ENCODE measurements at places on chromosomes 5 and 9.

DNA sequence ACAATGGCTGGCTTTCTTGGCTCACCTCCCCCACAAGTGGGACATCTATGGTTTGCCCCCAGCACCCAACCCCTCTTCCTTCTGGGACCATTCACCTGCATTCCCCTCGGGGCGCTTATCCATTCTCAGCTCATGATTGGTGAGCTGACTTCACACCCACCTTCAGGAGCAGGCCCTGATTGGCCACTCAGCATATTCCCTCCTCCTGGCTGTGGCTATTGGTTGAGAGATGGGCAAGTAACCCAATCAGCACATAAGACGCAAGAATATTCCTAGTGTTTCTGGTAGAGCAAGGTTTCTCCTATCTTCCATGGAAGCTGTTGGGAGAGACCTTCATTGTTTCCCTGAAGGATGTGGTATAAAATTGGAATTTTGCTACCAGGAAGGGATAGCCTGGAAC is 22.7 kb upstream of the UNC5A start:
- no peak for DNase-seq

- DNase-seq, result no peak
These were observed 31.8 kb downstream of the FAXDC2 start for GRCh38 chr5:154818471-154819116.

DNA sequence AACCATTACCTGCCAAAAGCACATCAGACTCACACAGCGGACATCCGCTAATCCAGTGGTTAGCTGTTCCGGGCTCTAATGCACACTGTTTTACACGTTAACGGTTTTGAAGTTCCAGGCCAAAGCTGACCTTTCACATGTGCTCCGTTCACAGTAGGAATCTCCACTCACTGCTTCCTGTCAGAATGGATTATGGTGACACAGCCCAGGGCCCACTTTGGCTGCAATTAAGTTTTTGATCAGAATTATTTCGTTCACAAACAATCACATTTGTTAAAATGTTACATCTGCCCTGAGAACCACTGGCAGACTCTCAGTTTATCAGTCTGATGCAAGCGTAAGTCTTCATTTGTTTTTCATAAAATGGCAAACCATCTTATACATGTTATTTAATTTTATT is 30.2 kb upstream of the CATSPER3 start:
- DNase-seq, result no peak

DNA sequence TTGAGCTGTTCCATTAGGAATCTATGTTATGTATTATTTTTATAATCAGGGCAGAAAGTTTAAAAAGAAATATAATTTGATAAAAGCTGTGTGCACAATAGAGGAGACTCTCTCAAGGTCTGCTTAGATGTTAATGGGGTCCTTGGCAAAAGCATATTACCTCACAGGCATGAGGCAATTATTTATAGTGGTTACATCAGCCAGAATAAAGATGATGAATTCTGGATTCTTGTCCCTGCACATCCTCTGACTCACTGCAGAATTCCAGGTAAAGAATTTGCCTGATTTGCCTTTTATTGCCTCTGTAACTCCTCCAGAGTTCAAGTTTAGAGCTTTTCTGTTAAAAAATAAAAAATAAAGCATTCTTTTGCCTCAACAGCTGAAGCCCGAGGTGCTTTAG is 253.6 kb downstream of the MAST4 start:
- no peak for DNase-seq

- no peak for DNase-seq
These were observed 13.3 kb downstream of the ZNF474 start for GRCh38 chr5:122142480-122143164.

DNA sequence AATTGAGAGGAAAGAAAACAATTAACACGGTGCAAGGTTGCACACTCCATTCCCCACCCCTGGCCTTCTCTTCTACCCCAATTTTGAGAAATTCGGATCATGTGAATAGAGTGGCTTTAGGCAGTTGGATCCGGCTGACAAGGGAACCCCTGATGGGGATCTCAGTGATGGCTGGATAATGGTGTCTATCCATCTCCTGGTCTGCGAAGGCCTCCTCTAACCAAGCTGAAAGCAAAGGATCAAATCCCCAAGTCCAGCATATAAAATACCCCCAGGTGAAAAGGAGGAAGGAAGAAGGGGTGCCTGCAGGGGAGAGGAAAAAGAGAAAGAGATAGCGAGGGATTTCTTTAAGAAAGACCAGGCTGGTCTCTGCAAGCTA is 16.0 kb downstream of the NR2F1 start:
- no peak for DNase-seq

DNA sequence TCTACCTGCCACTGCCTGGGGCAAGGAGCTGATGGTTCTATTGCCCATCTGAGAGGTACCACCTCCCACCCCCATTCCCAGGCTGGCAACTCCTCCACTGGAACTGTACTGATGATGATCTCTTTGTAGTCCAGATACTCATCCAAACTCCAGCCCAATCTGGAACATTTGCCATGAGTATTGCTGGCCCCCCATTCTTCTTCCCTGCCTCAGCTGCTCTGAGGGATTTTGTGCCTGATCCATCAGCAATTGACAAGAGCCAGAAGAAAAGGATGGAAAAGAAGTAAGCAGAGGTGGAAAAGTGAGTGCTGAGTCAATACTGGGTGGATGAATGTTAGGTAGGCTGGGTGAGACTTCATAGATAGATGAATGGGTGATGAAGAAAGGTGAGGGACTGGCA is 101.2 kb downstream of the NMUR2 start:
- no peak for DNase-seq

DNA sequence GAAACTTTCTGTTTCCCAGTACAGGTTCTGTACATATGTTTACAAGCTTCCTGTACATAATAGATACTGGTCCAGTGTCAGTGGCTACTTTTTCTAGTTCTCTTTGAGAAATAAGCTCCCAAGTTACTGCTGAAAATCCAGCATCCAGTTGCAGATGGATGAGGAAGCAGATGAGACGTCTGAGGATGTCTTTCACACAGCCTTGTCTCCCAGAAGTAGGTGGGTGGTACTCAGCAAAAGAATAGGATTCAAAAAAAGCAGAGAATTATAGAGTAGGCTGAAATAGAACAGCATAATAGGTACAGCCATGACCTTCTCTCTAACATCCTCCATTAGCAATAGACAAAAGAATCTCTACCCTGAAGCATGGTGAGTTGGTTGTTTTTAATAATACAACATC is 77.7 kb downstream of the BRINP1 start:
- no peak for DNase-seq

- no peak for DNase-seq
These were observed 88.4 kb upstream of the SH3PXD2B start for GRCh38 chr5:172542651-172543131.

- DNase-seq, result no peak
These were observed 286.7 kb upstream of the IRX4 start for GRCh38 chr5:2169430-2169808.

GRCh38 chr5:132458651-132459030 is 31.9 kb downstream of the IRF1 start:
- no peak for DNase-seq

GRCh38 chr5:139082813-139083498 is 115.2 kb downstream of the SIL1 start:
- DNase-seq, result no peak

- DNase-seq, result no peak
These were observed 27.5 kb downstream of the ADAM19 start for GRCh38 chr5:157547941-157548512.

DNA sequence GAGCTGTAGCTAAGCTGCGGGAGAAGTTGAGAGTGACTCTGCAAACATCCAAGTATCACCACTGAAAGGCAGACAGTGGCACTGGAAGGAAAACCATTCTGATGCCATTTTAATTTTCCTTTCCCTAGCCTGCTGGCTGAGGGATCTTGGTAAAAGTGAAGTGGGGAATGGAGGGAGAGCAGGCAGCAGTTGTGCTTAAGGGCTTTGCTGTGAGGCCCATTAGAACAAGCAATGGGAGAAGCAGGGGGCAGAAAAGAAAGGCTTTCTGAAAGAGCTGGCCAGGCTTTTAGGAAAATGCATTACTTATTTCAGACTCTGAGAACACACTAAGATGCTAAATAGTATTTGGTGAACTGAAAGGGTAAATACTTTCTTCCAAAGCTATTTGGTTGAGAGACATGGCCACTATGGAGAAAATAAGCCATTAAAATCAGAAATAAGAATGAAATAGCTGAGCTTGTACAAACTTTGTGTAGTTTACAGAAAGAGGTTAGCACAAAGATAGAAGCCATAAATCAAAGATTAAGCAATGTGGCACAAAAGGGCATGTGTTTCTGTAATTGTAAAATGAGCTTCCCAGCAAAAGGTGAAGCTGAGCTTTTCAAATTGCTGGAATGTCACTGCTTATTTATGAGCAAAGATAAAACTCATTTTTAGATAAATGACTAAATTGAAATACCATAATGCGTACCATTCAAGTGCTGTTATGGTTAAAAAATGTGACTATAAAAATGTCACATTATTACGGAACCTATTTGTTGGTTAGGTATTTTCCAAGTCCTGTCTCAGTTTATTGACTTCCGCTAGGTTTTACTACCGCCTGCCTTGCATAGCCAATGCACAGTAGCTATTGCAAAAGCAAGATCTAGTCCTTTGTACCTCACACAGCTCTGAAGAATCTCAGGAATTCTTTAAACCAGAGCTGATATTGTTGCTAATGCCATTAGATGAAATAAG is 20.8 kb downstream of the SNCAIP start:
- no peak for DNase-seq

GRCh38 chr9:128323212-128323730 is 632 bp downstream of the COQ4 start:
- DNase-seq, result no peak

DNA sequence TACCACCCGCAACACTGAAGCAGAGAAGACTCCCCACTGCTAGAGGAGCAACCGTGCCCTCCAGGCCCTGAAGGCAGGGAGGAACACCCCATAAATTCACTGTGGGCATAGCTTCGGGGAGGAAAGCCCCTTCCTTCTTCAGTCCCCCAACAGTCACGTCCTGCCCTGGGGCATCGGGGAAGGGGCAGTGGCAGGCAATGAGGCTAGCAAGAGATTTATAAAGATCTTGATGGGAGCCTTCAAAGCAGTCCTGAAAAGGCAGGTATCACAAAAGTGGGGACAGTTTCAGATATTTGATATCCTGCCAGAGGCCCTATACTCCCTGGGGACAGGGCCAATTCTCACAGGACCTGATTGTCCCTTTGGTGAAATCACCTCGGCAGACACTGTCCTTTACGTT is 16.9 kb upstream of the TRIM14 start:
- DNase-seq, result no peak
